ENCODE measurements at places on chromosomes 1 and 21.

DNA sequence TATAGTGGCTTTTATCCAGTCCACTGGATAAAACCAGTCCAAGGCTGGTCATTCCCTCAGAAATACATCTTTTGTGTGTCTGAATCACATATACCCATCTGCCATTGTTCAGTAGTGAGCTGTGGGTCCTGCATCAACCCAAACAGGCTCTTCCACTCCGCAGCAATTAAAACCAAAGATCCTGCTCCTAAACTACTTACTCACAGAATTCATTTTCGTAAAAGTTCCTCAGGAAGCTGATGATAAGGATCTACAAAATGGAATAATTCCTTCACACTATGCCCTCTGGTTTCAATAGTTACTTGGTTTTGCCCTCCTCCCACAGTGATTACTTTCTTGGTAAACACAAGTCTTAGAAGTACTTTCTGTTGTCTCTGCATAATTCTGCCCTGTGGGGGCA, 5.1 kb upstream of the MFSD2A start:
- DNase-seq: no peak

GRCh38 chr1:189790335-189790734, 687.3 kb downstream of the BRINP3 start:
- no peak for DNase-seq

GRCh38 chr1:5686195-5686594, 306.0 kb downstream of the NPHP4 start:
- DNase-seq: no peak

DNA sequence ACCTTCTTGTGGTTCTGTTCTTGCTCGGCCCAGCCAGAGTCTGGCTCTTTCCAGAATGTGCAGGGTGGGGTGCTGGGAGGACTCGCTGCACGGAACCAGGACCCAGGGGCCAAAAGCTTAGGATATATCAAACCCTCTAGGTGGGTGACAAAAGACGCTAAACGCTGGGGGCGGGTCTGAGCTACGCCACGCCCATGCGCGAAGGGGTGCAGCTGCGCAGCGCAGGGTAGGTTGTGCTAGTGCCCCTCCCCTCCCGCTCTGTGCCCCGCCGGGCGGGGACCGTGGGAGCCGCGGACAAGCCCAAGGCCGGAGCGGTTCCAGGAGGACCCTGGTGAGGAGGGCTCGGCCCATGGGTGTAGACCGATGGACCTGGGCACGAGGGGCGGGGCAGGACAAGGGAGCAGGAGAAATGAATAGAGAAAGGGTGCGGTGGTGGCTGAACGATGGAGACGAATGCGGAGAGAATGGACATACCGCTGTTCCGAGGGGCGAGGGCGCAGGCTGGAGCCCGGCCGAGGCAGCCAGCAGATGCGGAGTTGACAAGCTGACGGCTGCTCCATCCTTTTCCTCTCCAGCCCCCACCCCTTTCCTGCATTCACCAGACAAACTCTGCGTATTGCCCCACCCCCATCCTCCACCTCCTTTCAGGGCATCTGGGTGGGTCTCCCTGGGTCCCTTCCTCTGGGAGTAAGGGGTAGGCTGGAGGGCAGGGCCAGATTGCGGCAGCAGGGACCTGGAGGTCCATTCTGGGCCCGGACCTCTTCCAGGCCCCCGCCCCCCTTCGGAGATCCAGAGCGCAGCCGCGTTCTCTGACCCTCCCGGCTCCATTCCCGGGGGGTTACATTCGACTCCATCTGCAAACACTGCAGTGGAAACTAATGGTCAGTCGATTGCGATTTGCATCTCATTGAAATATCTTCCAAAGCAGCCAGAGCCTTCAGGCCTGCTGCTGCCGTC, at the start of gene RUSC1:
TSS of gene RUSC1 (plus strand) at position 234 of the 957 bp plus-strand sequence. CDS start 880 bp downstream, outside the sequence.
- no peak for DNase-seq

DNA sequence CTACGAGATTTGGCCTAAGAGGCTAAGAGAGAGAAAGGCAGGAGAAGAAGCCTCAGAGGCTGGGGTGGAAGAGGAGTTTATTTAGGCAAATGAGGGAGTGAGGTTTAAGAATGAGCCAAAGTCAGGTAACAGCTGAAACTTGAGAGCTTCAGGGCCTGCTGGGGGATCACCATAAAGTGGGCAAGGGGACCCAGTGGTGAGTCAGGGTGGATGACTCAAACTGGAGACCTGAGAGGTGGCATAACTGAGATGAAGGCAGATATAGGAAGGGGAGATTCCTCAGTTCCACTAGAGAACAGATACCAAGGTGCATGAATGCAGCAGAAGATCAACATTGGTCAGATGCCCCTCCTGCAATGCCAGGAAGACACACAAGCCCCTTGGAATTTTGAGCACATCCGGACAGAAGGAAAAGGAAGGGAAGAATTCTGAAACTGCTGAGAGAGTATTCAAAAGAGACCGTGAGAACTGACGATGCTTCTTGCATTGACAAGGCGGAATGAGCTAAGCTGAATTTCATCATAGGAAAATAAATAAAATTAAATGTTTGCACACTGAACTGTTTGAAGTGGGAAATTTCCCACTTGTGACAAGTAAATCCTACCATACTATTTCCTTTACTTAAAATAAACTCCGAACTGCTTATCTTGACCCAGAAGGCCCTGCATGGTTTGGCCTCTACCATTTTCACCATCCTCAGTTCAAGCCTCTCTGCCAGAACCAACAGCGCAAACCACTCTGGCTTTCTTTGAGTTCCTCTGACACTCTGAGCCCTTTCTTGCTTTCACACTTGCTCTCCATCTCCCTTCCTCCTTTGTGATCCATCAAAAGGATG, 94.1 kb downstream of the NMNAT2 start:
- DNase-seq: no peak

DNA sequence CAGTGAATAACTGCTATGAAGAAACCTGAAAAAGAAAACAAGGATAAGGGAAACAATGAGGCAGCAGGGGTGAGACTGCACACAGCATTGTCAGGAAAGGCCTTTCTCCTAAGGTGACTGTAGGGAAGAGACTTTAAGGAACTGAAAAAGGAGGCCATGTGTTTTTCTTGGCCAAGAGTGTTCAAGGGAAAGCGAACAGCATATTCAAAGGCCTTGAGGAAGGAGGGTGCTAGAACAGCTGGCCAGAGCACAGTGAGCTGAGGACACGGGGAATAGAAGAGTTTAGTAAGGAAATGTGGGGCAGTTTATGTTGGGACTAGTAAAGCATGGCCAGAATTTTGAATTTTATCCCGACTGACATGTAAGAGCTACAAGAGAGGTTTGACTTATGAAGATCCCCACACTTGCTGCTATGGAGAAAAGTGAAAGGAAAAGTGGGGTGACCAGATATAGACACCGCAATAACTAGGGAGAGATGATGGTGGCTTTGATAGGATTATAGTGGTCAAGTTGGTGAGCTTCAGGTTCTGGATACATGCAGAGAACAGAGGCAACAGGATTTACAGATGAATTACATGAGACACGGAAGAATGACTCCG, 1.4 kb downstream of the RWDD2B start:
- no peak for DNase-seq

DNA sequence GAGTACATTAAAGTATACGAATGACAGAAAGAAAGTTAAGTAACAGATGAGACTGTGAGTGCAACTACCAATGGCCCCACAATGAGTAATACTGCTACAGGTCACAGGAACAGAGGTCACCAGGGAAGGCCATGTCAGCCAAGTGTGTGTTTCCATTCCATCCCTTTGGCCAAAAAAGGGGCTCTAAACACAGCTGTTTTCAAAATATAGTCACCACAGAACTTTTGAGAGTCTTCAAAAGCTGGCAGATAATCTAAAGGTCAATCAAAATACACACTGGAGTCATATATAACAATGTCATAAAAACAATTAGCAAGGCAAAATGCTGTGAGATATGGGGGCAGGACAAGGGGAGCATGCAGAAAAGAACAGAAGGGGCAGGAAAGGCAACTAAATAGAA, 10.2 kb downstream of the USP24 start:
- DNase-seq: no peak

DNA sequence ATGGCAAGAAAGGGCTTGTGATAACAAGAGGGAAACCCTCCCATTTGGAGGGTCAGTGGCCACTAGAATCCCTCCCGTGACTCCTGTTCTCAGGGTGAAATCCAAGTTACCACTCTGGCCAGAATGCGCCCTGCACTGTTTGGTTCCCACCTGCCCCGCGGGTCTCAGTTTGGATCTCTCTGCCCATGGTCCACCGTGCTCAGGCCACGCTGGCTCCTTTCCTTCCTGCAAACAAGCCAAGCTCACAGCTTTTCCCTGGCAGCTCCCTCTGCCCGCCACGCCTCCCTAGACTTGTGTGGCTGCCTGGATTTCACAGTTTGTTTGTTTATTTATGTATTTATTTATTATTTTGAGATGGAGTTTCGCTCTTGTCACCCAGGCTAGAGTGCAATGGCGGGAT, 179.5 kb upstream of the VAMP3 start:
- DNase-seq: no peak

GRCh38 chr1:18922848-18923755, 20.7 kb upstream of the ALDH4A1 start:
- DNase-seq: no peak

GRCh38 chr1:76269155-76269554, 194.6 kb downstream of the ST6GALNAC3 start:
- no peak for DNase-seq

GRCh38 chr1:13549521-13549920, 34.1 kb upstream of the PDPN start:
- peak; percentile 53 for DNase-seq

GRCh38 chr1:33099290-33100118, 18.6 kb downstream of the AZIN2 start:
- DNase-seq: no peak

GRCh38 chr1:94951509-94952208, 24.7 kb upstream of the CNN3 start:
- DNase-seq: no peak

GRCh38 chr1:24321697-24322469, 2.7 kb downstream of the GRHL3 start:
- DNase-seq: no peak

DNA sequence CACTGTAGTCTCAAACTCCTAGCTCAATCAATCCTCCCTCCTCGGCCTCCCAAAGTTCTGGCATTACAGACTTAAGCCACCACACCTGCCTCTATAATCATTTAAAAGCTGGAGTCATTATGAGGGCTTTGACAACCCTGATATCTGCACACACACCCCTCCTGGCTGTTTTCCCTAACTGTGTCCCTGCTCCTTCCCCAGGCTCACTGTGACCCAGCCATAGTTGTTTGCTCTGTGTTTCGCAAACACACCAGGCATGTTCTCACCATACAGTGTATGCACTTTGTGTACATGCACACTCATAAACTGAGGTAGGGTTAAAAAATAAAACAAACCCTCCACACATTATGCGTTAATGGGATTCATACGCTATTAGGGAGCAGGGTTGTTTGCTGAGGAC, 21.8 kb upstream of the IL20 start:
- DNase-seq: no peak

DNA sequence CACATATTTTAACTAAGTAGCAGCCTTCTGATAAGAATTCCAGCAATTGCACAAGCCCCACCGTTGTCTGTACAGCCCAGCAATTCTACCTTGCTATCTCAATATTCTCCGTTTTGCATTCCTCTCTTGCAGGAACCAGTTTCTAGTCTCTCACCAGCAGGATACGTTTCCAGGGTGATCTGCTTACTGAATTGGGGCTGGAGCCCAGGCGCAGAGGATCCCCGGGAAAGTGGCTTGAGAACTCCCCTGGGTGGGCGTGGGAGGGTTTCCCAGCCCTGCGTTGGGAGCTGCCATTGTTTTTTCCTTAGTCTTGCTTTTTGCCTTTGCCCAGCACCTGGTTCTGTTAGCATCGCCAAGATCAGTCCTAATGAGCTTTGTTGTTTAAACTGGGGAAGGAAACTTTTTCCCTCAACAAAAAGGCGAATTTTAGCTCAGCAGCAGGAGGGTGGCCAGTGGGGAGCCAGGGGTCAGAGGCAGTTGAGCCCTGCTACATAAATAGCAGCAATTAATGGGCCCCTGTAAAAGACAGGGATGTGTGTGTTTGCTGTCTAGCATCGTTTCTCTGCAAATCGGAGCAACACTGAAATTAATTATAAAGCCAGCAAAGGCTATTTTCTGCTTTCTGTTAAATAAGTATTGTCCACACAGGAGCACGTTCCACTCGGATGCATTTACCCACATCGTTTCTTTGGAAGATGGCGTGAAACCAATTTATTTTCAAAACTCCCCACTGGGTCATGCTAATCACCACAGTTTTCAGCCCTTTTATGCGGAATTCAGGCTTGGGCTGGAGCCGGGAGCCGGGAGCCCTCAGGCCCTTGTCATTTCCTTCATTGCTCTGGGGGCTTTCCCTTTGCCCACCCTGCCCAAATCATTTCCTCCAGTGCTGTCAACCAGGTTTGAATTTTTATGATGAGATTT, 36.6 kb downstream of the HUNK start:
- no peak for DNase-seq

GRCh38 chr21:42563261-42563660, 49.6 kb downstream of the SLC37A1 start:
- no peak for DNase-seq

GRCh38 chr1:29461115-29461739, 224.9 kb downstream of the PTPRU start:
- DNase-seq: no peak

- no peak for DNase-seq
Observed at GRCh38 chr1:30179942-30180543, 543.3 kb downstream of the MATN1 start.

DNA sequence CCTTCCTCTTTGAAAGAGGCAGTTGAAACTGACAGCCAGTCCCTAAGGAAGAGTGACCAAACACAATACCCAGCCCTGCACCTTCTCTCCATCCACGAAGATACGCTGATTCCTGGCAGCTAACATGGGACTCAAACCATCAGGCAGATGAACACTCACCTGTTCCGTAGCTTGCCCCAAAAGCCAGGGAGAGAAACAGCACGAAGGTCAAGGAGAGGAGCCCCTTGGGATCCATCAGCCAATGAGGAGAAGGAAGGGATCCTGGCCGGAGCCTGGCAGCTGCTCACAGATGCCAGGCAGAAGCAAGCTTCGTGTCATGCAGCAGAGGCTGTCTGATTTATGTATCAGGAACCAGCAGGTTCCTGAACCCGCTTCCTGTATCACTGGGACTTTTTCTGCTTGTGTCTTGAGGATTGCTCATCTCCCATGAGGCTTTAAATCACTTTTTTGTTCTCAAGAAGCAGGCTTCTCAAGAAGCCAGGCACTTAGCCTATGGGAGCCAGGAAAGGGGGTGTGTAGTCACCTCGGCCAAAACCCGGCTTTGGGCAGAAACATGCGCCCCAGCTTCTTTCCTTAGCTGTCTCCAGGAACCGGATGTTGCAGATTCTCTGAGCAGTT, at the start of gene SLAMF1:
TSS of gene SLAMF1 (minus strand) at position 334 of the 618 bp plus-strand sequence. CDS start at position 235, 99 bp downstream.
- no peak for DNase-seq
